Common myeloid progenitor, CD34-positive (primary cell): ENCODE measurements at places on chromosomes 4 and X.

DNA sequence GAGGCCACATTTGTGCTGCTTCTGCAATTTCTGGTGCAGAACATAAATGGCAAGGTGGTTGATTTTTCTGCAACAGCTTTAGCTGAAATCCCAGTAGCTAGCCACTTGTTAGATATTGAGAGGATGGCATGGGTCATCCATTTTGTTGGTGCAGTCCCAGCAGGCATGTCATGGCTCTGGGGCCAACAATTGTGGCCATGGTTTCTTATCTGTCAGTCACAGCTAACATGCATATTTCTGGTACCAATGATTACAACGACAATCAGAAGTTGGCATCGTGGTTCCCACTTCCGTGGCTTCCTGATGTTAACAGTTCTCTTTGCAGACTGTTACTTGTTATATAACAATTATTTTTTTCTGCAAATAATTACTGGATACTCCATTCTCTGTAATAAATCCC is 42.8 kb upstream of the PRKG2 start:
- peak; percentile 93 for DNase-seq

GRCh38 chr4:8558080-8558960 is 21.9 kb upstream of the GPR78 start:
- DNase-seq = no peak

DNA sequence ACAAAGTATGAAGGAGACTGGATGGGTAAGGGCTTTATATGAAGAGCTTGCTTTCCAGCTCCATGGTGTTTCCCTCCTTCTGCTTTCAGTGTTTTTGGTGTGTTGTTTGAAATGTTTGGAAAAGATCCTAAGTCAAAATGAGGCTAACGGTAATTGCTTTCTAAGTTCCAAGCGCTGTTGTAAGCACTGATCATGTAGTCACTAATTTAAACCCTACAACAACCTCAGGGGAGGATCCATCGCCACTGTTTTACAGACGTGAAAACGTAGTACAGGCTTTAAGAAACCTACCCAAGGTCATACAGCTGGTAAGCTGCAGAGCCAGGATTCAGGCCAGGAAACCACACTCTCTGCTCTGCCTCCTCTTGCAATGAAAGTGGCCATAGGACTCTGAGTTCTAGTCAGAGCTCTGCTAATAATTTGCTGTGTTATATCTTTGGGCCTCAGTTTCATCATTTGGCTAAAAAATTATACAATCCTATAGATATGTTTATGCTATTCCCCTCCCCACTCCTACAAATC is 102.9 kb upstream of the PGRMC2 start:
- DNase-seq = no peak

DNA sequence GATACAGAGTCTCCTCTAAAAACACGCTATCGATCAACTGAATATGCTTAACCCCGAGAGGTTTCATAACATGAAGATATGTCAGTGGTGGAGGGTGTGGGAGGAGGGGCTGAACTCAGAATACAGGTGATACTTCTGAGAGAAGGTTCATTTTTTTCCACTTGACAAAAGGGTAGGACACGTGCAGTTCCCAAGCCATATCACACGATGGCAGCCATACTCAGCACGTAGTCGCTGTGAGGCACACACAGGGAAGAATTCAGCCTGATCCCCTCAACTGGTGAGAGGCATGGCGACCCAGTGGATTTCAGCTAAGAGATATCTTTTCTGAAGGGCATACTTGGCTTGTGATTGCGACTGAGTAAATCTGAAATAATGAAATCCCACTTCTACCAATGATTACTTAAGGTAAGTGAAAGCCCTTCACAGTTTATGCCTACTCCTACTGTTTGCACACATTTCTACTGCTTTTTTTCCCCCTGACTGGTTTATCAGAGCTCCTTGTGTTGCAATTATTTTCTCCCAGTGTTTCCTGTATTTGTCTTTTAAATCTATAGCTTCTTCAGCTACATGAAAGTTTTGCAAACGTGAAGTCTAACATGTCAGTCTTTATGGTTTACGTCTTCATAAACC is 133.1 kb downstream of the CORIN start:
- DNase-seq = peak; percentile 51

DNA sequence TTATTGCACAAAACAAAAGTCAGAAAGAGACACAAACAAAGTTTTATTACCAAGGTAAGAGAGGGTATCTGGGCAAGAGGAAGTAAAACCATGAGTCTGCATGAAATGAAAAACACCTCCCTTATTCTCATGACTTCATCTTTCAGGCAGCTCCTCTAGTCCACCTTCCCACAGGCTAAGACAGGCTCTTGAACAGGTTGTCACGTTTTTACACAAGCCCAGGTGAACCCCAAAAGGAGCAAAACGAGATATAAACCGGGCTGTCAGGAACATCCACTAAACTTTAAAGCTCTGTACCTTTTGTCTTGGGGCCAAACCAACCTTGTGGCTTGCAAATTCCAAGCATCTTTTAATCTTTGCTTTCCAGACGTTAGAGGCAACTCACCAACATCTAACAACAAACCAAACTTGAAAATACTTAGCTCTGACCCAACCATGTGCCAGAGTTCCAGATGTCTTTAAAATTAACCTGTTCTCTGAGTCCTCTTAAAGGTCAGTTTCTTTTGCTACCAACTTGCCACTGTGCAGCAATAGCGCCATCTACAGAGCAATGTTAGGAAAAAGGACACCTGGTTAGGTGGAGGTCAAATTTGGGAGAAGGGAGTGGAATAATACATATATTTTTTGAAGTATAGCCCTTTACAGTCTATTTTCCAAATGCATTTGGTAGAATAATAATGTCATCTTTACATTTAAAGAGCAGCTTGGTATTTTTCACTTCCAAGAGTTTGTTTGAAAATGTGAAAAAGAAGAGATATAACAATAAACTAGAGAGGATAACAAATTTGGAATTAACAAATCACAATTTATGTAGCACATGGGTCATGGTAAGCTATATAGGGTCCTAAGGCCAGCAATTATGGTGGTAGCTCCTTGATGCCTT is 73.1 kb downstream of the QRFPR start:
- DNase-seq = peak; percentile 68

DNA sequence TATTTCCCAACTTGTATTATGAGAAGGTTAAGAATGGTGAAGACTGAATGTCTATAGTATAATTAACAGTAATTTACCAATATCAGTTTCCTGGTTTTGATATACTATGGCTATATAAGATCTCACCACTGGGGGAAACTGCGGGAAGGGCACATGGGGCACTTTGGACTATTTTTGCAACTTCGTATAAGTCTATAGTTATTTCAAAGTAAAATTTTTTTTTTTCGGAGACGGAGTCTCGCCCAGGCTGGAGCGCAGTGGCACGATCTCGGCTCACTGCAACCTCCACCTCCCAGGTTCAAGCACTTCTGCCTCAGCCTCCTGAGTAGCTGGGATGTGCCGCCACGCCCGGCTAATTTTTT is 46.1 kb downstream of the CXorf58 start:
- no peak for DNase-seq

DNA sequence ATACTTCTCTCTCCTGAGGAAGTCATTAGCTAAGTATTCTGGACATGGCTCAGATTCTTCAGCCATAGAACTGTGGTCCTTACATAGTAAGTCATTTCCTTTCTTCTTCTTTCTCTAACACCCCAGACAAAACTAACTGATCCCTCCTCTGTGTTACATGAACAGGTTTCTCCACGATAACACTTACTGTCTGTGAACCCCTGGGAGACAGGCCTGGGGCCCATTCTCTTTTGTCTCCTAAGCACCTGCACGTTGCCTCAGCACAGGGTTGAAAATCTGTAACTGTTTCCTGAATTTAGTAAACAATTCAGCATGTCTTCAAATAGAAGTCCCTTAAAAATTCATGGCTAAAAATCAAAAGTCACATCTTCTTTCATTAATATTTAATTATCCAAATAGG is 24.7 kb downstream of the APBB2 start:
- no peak for DNase-seq

- DNase-seq = no peak
These were observed 1443.4 kb upstream of the TENM3 start for GRCh38 chr4:180799798-180800197.

DNA sequence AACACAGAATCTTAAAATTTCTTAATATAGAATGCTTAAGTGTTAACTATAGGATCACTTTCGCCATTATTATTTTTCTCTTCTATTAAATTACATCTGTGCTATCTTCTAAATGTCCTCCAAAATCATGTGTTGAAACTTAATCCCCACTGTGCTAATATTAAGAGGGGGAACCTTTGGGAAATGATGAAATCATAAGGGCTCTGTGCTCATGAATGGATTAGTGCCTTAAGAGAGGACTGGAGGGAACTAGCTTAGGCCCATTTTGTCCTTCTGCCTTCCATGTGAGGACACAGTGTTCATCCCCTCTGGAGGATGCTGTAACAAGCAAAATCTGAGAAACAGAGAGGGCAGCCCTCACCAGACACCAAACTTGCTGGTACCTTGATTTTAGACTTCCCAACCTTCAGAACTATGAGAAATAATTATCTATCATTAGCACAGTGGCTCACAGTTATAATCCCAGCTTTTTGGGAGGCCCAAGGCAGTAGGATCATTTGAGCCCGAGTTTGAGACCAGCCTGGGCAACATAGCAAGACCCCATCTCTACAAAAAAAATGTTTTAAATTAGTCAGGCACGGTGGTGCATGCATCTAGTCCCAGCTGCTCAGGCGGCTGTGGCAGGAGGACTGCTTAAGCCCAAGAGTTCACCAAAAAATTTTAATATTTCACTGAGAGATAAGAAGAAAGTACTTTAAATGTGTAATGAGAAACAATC is 26.3 kb downstream of the KLHL8 start:
- DNase-seq = no peak

DNA sequence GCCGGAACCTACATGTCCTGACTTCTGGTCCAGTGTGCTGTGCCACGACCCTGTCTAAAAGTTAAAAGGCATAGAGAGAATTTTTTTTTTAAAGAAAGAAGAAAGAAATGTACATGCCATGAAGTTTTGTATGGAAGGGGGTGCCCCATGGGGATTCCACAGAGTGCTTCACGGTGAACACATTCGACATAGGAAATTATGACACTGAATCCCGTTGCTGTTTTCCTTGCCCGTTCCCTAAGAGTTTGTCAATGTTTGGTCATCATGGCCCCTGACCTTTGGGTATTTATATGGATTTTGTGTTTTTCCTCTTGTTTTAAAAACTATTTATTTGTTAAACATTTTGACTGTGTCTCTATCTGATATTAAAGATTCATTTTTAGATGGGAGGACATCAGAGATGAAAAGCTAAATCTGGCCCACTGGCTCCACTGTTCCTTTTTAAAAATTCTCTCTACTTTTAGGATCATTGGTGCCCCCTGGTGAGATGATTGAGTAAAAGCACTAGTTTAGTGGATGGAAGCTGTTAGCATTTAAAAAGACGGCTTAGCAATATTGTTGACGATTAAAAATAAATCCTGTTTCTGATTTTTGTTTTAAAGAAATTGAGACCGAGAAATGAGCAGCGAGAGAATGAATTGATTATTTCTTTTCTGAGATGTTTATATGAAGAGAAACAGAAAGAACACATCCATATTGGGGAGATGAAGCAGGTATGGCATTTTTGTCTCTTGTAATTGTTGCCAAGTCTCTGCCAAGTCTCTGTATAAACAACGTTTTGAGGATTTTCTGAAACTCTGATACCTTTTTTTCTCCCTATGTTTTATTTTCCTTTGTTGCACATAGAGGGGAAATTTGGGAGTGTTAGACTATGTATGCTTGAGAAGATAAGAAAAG is 75.0 kb downstream of the PTTG2 start:
- peak; percentile 65 for DNase-seq

DNA sequence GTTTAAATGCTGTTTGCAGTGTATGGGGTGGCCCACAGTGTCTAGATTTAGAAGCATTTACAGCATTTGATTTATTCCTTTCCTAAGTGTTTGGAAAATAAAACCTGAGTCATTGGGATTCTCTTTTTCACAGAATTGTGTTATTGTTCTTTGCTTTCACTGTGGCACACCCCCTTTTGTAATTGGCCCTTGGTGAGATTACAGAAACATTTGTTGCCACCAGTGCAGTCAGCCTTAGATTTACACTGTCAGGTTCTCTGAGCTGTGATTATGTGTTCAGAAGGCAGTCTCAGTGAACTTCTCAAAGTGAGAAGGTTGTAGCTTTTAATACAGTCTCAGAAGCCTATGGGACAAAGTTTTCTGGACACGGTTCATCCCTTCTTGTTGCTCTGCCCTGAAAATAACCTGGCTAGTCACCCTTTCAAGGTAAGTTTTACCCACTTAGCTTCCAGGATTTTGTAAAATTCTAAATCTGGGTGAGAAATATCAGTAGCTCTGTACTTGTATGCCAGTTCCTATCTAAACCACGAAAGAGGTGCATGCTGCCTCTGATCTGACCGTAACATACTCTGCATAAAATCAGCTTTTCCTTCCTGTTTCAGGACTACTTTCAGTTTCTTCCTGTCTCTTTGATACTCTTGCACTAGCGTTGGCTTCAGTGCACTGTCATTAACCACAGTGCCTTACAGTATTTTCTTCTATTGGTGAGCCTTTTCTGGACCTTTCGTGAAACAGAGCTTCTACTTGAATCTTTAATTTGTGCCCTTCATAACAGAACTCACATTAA is 12.6 kb downstream of the RUFY3 start:
- peak; percentile 71 for DNase-seq

GRCh38 chr4:11632483-11632882 is 203.8 kb upstream of the HS3ST1 start:
- no peak for DNase-seq

DNA sequence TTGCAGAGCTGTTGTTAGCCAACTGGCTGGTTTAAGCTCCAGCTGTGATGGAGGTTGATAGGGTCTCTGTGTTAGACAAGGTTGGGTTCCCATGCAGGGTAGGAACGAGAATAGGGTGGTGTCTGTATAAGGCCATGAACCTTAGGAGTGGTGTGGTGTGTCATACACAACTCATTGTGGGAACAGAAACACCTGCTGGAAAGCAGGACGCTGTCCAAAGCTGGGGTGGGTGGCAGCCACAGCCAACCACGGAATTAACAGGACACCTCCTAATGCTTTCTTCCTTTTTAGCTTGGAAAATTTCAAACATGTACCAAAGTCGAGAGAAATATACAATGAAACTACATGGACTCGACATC is 94.4 kb downstream of the ARHGAP10 start:
- DNase-seq = no peak

DNA sequence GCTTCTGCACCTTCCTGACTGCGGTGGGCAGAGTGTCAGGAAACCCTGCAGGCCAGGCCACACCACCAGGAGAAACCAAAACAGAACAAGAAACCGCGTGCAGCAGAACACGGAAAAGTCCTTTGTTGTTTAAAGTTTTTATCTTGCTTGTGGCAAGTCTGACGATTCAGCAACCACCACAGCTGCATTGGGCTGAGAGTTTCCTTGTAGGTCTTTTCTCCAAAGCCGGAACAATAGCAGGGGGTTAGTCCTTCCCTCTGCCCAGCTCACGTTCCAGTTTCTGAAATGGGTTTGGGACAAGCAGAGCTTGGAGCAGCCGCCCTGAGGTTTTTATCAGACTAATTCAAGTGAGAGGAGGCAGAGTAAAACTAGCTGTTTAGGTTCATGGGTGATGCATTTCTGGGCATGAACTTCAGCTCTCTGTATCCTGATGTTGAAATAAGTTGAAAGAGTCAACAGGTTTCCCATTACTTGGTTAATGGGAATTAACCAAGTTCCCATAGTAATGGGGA is 216.9 kb downstream of the PTTG2 start:
- DNase-seq = peak; percentile 88

- peak; percentile 76 for DNase-seq
These were observed 284.0 kb upstream of the FRG1 start for GRCh38 chr4:189656641-189657040.
